CD4-positive, alpha-beta T cell treated with Interleukin-4 for 4 hours (primary cell): ENCODE measurements at places on chromosomes 2 and 18.

DNA sequence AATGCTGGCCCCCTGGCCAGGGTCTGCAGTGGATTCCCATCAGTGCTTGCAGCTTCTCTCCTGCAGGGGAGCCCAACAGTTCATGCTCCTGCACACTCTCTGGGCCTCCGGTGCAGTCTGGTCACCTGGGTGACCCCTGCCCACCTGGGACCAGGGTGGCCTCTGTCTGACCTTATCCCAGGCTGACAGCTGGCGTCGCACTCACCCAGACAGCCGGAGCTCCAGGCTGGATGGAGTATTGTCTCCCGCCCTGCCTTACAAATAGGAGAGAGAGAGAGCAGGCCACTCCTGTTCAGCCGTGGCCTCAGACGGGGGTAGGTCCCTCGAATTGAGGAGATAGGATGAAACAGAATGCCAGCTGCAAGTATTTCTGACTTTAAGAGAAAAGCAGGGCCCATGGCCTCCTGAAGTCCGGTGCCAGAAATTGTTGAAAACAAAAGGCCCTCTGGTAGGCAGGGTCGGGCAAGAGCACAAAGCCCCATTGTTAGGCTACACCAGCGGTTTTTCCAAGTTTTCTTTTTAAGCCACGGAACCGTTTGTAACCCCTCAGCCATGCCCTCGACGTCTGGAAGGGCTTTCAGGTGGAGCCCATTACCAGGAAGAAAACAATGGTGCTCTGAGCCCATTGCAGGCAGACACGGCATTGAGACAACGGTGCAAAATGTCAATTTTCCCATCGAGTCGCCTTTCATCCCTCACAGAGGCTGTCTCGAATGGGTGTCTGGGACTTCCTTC is 258.4 kb downstream of the BCL11A start:
- DNase-seq: no peak

DNA sequence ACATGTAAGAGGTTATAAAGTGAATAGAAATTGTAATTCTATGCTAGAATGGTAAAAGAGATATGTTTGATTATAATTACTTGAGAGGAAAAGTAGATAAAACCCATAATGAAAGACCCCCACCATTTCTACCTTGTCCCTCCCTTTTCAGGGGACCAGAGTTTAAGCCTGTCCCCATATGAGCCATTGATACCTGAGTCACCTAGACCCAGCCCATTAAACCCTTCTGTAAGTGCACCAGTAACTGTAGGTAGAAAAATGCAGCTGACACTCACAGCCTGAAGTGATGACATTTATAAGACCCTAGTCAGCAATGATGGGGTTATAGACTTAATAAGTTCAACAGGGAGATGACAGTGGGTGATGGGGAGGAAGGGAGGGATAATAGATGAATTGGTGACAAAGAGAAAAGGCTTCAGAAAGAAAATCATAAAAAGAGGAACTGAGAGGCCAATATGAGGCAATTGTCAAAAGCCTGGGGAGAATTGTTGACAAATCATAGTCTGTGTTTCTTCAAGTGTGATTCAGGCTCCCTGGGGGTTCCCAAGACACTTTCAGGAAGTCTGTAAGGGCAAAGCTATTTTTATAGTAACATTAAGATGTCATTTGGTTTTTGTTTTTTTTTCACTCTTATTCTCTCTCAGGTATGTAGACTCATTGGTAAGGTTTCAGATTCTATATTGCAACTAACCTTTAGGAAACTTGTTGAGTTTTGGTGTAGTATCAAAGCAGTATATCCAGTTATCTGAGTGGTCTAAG is 544.2 kb downstream of the SATB2 start:
- no peak for DNase-seq

- no peak for DNase-seq
Measured at GRCh38 chr2:232542715-232543467, 3.4 kb downstream of the CHRNG start.

DNA sequence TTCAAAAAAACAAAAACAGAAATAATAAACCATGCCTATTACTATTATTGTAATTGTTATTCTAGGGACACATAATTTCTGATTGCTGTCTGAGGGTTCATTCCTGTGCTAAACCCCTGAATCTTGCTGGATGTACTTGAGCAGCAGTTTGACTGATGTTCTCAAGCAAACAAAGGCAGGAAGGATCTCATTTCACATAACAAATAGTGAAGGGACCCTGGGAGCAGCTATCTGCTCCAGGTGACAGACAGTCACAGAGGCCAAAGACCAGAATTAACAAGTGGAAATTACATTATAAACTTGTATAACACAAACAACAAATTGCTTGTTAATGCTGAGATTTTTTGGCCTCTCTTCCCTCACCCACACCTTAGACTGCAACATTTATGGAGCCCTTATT is 284.2 kb downstream of the THSD7B start:
- no peak for DNase-seq

DNA sequence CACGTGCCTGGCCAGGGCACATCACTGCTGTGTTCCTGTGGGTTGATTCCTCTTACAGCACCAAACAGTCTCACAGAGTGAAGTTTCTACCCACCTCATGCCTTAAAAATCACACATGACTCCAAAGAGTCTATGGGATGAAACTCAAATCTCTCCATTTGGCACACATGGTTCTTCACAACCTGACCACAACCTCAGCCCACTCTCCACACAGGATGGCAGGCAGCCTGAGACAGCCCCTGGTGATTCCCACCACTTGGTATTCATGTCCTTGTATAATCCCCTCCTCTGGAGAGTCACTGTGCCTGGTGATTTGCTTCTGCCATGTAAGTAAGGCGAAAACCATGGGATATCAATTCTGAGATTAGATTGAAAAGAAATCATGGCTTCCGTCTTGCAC is 46.2 kb downstream of the LBH start:
- DNase-seq: no peak

DNA sequence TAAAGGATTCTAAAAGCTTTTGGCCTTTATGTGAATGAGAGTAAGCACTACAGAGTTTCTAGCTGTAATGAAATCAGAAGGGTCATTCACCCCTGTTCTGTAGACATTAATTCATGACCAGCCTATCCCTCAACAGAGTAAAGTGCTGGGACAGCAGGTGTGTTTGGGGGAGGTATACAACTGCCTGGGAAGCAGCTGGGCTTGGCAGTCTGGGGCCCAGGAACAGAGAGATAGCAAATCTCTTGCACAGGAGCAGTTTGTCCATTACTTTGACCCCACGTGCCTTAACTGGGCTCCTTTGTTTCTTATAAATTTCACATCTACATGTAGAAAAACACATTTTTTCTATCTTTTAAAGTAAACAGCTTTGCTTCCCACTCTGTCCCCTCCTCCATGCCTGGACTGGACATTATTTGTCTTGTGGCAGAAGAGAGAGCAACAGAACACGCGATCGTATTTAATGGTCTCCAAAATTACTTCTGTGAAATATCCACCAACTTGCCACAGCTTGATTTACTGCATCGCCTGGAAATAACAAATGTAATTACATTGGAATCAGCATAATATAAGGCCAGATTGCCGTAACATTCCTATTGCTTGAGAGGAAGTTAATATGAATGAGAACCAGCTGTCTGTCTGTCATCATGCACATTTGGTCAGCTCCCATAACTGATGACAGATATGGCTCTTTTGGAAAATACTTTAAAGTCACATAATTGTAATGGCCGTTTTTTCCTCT is 263.8 kb downstream of the RBM43 start:
- no peak for DNase-seq

- no peak for DNase-seq
Measured at GRCh38 chr18:37176621-37176934, 347.7 kb downstream of the KIAA1328 start.

GRCh38 chr2:48600917-48601316 is 16.7 kb upstream of the GTF2A1L start:
- DNase-seq: no peak

GRCh38 chr18:46660957-46661749 is 4.1 kb upstream of the LOXHD1 start:
- no peak for DNase-seq

DNA sequence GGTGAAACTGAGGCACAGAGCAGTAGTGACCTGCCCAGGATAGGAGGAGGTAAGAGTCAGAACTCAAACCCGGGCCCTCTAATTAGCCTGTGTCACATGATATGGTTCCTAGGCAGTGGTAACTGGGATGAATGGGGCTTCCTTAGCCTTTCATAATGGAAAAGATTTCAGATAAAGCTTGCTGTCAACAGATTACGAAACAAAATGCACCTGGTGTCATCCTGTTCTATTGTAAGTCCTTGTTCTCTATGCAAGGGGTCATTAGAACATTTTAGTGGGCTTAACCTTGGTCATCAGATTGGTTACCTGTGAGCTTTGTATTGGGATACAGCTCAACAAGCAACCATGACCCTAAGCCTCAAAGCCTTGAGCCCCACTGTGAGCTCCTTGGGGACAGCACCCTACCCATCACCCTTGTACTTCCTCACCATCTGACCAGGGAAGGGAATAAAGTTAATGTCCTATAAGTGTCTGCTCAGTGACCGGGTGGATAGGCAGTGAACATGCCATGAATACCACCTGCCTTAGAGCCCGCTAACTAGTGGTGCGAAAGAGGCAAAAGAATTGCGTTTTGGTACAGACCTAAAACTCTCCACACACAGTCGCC is 70.3 kb upstream of the RMDN2 start:
- no peak for DNase-seq

- DNase-seq: no peak
Measured at GRCh38 chr2:59684116-59684770, 869.2 kb downstream of the BCL11A start.

DNA sequence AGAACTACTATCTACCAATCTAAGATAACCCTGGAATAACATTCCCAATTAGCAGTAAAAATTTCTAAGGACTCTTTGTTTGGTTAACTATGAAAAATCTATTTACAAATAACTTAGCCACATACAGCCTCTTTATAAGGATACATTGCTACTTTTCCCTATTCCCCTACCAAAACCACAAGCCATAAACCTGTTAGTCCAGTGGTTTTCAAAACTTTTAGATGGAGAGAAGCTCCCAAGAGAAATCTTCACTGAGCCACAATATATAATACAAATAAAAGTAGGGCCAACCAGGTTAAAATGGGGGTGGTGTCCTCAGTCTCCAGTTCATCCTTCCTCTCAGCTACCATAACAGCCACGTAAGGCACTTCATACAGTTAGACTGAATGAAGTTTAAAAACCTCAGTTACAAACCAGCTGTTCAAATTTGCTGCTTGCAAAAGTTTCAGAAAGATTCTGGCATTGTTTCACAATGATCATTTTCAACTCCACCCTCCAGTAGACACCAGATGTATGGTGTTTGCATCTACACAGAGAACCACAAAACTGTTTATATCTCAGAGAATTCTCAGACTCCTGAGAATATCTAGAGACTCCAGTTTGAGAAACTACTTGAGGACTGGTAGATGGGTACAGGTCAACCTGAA is 26.0 kb downstream of the SOS1 start:
- DNase-seq: no peak

GRCh38 chr2:219680958-219681693 is 53.7 kb downstream of the SLC4A3 start:
- DNase-seq: no peak

DNA sequence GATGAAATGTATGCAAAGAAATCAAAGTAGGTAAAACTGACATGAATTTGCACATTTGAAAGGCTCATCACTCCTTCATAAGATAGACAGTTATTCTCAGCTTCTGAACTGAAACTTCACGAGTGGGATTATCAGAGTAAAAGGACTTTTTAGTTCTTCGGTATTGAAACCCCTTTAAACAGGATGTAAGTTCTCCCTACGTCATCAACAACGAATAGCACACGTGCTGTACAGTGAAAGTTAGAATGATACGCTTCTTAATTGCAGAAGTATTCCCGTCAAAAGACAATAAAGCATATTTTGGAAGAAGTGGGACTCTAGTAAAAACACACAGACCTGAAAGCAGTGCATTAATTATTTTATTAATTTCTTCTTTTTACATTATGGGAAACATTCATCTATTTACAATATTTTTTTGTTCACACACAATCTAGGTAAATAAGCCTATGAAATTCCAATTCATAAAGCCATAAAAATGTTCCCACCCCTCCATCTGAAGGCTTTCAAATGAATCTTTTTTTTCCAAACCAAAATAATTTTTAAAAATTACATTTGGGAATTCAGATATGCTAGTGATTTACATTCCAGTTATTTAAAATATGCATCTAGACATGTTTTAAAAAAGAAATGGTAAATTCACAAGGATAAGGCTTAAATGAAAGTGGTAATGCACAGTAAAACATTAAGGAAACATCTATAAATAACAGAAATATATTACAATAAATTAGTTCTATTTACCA is 45.9 kb downstream of the TGIF1 start:
- peak; percentile 7 for DNase-seq

DNA sequence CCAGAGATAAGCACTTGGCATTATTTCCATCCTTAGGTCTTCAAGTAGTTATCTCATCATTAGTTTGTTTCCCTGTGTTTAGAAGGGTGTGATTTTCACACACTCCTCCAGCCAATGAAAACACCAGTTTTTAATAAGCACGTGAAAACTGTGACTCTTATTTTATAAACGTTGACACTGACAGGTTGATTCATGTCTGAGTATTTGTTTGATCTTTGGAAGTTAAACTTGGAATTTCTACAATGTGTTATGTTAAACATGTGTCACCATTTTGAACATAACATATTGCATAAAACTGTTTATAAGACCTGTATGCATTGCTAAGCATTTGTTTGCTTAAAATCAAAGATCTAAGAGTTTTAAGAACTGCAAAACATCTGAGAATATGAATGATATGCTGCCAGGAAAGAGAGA is 27.6 kb downstream of the SLC40A1 start:
- DNase-seq: no peak

DNA sequence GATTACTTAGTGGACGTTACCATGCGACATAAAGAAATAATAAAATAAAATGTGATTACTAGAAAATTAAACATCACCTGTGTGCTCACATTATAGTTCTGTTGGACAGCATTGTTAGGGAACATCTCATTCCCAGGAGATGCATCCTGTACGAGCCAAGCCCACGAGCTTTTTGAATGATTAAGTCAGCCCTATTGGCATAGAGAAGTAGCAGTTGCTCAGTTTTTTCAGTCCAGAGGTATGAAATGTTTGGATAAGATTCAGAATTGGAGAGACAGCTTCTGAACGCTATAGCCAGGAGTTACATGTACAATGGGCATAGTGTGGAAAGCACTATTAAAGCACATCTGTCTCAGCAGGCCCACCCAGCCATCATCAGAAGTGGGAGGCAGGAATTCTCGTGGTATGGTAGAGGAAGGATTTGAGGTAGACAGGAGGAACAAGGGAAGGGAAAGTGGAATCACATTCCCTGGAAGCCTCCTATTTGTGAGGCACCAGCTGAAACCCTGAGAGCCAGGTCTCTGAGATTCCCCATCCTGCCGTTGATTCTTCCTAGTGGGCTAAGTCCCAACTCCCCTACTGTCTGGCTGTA is 8.6 kb downstream of the SPATS2L start:
- DNase-seq: no peak

- DNase-seq: no peak
Measured at GRCh38 chr2:232349946-232350635, 28.5 kb upstream of the ALPP start.

- DNase-seq: no peak
Measured at GRCh38 chr2:202574541-202574940, 60.2 kb upstream of the FAM117B start.

DNA sequence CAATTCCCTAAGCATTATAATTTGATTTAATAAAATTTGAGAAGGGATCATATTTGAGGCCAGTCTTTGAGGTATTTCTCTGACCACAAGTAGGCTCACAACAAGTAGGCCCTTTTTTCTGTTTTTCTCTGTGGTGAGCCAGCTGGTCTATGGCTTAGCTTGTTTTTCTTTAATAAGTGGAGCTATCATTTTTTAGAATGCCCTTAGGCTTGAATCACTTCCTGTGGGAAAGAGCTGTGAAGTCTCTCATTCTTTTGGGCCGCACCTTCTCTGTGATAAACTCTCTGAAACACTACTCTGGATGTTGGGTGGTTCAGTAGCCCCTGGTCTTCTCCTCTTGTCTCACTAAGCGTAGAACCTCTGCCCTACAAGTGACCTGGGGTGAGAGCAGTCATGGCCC is 235.9 kb downstream of the SUCLG1 start:
- peak; percentile 1 for DNase-seq
